Stimulated activated CD4-positive, alpha-beta T cell treated with anti-CD3 and anti-CD28 coated beads, TNF-alpha, amount 100 ng/mL, for 24 hours (primary cell): ENCODE measurements at places on chromosomes 13 and 19.

- DNase-seq: peak; percentile 39
Observed at GRCh38 chr19:39052243-39052746, 19.9 kb upstream of the FBXO27 start.

GRCh38 chr13:86848716-86849115 lies 822.5 kb upstream of the SLITRK5 start:
- DNase-seq: no peak

GRCh38 chr19:48501494-48502349 lies 9.9 kb downstream of the LMTK3 start:
- DNase-seq: peak; percentile 74

- DNase-seq: no peak
Observed at GRCh38 chr19:3477951-3478350, 2.4 kb downstream of the SMIM24 start.

- DNase-seq: no peak
Observed at GRCh38 chr13:42420304-42420703, 148.4 kb downstream of the AKAP11 start.

GRCh38 chr13:113109151-113110047 lies 3.8 kb downstream of the F7 start:
- no peak for DNase-seq

DNA sequence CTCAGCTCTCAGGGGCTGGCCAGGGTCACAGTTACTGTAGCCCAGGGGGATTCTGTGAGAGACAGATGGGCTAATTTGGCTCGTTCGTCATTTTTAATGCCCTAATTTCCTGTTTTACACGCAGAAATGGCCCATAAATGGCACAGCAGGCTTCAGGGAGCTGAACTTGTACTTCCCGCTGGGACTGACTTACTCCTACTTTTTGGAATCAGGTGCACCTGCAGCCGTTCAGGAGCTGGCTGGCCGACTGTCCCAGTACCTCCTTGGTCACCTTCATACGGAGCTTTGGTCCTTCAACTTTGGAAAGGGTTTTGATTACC lies 62.4 kb upstream of the URI1 start:
- no peak for DNase-seq

- peak; percentile 83 for DNase-seq
Observed at GRCh38 chr13:114128624-114129522, 3.5 kb downstream of the RASA3 start.

GRCh38 chr13:85806553-85807175 lies 7.4 kb upstream of the SLITRK6 start:
- no peak for DNase-seq

DNA sequence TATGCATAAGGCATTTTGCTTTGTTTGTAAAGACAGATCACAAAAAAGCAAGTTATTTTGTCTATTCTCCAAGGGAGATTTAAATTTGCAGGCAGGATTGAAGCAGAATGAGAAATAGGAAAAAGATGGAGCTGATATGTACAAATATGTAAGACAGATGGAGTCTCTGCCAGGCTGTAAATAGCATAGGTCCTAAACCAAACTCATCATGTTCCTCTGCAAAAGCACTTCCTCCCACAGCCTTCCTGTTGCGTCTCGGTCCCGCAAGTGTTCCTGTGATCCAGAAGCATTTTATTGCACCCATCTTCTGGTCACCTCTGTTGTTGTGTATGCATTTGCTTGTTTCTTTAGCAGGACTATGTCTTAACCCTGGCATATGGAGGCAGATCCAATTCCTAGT lies 95.7 kb upstream of the CLDN10 start:
- DNase-seq: no peak

GRCh38 chr19:6528544-6529121 lies 2.2 kb upstream of the TNFSF9 start:
- DNase-seq: no peak

DNA sequence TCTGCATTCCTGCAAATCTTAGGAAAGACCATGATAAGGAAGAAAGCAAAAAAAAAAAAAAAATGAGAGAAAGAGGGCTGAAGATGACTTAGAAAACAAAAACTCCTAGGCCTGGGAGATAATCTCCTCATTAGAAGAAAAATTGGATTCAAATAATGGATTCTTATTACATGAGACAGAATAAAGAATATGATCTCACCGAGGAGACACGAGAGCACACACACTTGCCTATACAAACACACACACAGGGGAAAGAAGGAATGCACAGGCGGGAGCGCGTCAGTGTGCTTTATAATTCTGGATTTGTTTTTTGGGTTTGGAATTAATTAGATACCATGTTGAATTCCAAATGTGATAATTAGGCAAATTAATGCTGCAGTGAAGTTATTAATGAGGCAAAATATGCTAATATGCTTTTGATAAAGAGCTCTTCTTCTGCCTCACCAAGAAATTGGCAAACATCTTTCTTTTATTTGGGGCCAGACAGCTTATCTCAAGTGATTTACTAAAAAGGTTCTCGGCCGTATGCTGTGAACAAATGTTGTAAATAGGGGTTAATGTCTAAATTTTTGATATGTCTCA lies 36.1 kb upstream of the PCDH8 start:
- no peak for DNase-seq

GRCh38 chr19:46118136-46118535 lies 6.4 kb downstream of the IGFL3 start:
- DNase-seq: no peak

DNA sequence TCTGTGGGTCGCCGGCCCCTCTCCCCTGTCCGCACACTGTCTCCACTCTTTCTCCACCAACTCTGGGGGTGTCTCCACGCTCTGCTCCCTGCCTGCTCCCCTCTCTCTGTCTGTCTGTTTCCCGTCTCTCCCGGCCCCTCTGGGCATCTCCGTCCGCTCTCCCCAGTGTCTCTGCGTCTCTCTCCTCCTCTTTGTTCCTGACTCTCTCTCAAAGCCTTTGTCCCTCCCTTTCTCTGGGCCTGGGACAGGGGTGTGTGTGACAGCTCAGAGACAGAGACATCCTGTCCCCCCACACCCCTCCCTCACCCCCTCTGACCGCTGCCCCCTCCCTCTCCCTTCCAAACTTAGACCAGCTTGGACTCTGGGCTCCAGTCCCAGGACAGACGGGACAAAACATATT lies 668 bp upstream of the SBK3 start:
- no peak for DNase-seq

DNA sequence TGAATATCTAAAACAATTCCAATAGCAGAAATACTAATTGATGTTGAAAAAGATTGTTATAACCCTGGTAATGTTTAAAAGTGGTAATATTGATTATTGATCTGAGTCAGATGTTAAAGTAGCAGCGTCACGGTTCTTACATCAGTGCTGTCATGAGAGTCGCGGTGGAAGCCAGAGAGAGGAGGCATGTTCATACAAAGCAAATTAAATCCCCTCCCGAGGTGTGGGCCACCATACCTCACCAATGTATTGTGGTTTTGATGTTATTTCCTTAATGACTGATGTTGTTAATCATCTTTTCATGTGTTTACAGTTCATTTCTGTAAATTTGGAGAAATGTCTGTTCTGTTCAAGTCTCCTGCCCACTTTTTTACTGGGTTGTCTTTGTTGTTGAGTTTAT lies 11.2 kb downstream of the ZNF317 start:
- DNase-seq: no peak

GRCh38 chr13:89205856-89206520 lies 1534.8 kb downstream of the SLITRK5 start:
- DNase-seq: no peak

DNA sequence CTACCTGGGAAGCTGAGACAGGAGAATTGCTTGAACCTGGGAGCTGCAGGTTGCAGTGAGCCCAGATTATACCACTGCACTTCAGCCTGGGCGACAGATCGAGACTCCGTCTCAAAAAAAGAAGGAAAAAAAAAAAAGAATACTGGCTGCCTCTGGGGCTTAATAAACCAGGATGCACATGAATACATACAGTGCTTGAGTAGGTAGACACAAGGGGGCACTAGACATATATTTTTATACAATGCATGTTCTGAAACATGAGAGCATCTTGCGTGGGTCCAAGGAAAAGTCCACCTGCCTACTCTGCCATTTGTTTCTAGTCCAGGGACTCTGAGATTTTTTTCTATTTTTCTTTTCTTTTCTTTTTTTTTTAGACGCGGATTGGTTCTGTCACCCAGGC lies 31.2 kb downstream of the KEAP1 start:
- DNase-seq: no peak

DNA sequence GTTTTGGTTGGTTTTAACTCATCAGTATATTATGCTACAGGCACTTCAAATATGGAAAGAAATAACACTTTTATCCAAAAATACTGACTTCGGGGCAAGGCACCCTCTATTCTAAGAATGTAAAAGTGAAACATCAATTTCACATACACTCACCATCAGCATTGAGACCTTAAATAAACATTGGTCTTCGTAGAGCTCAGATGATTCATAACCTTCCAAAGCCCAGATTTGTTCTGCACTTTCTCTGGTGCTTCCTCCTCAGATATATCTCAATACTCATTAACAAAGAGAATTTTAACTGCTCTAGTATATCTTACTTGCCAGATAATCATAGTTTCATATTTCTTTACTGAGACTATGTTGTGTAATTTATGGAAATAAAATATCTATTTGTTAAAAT lies 794.3 kb downstream of the LIG4 start:
- no peak for DNase-seq

DNA sequence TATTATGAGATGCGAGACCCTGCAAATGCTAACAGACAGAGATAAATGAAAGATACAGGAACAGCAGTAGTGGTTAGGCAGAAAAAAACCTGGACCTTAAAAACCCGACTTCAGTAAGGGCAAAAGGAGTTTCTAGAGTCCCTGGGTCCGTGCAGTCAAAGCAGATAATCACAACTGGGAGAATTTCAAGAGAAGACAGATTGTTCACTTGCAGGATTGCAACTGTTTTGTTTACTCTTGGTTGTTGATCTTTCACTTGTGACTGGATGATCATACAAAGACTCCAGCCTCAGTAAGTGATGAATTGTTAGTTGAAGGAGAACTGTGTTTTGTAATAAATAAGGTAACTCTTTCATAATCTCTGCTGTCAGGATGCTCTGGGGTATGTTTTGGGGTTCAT lies 135.1 kb downstream of the GPC6 start:
- DNase-seq: no peak

- DNase-seq: no peak
Observed at GRCh38 chr13:95193509-95194230, 107.6 kb downstream of the ABCC4 start.

DNA sequence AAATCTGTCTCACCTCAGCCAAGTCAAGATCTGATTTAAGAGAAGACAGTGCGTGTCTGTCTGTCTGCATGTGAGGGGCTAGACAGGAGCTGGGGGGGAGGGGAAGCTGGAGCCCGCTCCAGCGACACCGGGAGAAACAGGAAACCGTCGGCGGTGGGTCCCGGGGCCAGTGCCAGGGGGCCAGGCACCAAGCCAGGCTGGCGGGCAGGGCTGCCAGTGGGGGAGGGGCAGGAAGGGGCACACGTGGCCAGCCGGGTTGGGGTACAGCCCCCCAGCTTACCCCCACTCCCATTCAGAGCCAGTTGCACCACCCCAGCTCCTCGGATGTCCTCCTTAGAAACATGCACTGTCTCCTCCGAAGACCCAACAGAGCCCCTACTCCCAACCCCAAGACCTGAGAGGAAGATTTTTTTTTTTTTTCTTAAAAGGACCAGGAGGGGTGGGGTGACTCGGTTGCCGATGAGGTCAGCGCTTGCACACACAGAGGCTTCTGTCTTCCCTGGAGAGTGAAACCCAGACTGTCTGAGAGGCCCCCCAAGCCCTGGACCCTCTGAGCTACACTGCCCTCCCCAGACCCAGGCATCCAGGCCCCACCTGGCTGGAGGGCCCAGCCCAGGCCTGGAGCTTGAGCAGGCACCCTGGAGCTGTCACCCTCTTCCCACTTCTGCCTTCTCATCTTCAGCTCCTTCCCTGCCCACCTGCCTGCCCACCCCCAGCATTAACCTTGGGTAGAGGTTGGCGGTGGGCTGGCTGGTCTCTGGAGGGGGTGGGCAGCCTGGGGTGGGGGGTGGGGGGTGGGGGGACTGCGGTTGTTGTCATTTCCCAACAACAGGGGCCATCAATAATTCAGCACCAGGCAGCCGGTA lies 4.0 kb downstream of the ERF start:
- DNase-seq: no peak

DNA sequence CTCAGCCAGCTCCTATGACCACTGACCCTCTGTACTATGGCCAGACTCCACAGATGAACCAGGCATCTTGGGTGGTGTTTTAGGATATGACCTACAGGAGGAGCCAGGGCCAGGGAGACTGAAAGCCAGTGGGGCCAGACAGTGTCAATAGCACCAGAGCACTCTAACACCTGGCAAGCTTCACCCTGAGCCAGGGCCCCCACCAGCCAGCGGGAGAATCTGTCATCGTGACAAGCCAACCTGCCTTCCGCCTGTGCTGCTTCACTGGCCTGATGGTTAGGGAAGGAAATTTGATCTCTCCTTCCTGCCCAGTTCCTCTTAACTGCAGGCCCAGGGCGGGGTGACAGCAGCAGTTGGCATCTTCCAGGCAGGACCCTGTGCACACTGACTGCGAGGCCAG lies 222.4 kb downstream of the UQCRFS1 start:
- no peak for DNase-seq

DNA sequence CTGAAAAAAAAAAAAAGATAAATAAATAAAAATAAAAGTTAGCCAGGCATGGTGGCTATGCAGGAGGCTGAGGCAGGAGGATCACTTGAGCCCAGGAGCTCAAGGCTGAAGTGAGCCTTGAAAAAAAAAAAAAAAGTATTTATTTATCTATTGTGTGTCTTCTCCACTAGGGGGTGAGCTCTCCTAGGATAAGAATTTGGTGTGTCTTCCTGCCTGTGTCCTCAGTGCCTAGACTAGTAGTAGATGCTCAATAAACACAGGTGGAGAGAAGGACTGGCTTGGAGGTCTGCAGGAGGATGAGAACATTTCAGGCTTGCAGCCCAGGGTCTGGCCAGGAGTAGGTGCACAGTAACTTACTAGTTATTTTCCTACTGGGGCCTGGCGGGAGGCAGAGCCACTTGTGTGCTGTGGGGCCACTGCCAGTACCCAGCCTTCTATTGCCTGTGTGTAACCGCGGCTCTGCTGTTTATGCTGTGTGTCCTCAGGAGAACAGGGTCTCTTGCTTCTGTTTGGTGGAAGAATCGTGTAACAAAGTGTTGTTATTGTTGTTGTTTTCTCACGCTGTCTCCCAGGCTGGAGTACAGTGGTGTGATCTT lies 5.4 kb downstream of the LMTK3 start:
- DNase-seq: no peak

DNA sequence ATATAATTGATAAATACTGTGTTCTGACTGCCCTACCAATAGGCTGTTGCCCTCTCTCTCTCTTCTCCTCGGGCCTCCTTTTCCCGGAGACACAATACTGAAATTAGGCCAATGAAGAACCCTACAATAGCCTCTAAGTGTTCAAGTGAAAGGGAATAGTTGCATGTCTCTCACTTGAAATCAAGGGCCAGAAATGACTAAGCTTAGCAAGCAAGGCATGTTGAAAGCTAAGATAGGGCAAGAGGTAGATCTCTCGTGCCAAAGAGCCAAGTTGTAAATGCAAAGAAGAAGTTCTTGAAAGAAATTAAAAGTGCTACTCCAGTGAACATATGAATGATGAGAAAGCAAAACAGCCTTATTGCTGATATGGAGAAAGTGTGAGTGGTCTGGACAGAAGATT lies 13.3 kb downstream of the KATNAL1 start:
- no peak for DNase-seq
